ENCODE measurements at places on chromosomes 1 and 21.

DNA sequence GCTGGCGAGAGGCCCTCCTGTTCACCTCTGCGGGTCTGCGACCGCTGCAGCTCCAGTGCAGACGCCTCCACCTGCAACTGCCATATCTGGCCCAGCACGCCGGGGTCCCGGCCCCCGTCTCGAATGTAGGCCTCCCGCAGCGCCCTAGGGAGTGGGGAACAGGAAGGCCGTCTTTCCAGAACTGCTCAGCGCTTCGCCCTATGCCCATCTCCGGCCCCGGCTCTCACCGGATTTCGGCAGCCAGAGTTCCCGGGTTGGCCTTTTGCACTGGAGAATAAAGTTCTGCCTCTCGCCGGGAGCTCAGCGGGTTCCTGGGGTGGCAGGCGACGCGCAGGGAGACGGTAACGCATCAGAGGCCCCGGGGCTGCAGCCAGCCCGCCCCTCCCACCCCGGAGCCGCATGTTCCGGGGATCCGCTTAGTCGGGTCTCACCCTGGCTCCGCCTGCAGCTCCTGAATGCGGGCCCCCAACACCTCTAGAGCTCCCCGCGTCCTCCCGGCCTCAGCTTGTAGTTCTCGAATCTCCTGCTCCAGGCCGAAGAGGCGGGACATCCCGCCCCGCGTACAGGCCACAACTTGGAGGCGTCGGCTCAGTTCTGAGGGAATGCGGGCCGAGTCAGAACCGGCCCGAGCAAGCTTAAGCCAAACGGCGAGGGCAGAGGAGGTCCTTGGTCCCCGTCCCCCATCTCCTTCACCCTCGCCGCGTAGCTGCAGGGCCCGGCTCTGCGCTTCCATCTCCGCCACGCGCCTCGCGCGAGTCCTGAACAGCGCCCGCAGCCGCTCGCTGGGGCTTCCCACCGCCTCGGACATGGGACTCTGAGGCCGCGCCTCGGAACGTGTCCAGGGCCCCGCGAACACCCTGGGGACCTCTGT, 1.1 kb downstream of the CCDC17 start:
- DNase-seq: no peak

GRCh38 chr1:9107136-9107535, 21.8 kb downstream of the GPR157 start:
- DNase-seq: no peak

DNA sequence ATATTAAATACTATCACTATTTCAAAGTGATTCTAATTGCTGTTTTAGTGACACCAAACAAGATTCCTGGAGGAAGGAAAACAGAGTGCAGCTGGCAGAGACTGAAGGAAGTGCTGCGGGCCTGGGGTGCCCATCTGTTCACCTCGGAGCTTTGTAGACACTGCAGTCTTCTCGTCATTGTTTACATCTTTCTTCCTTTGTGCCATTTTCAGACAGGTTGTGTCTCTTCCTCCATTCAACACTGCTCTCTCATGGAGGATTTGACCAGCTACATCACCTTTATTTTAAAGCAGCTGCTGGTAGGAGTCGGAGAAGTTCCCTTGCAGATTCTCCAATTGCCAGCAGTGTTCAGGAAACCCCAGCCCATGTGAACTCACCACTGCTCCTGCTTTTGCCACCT, 37.3 kb downstream of the ABCA4 start:
- no peak for DNase-seq

- DNase-seq: no peak
These were observed 28.2 kb upstream of the TEKT2 start for GRCh38 chr1:36055706-36056105.

Measured in activated CD4-positive, alpha-beta T cell treated with anti-CD3 and anti-CD28 coated beads for 24 hours (primary cell).